ENCODE measurements at places on chromosomes 12 and 14.
A peak's percentile ranks its signal among the peaks of the same experiment; 100 is the strongest.

DNA sequence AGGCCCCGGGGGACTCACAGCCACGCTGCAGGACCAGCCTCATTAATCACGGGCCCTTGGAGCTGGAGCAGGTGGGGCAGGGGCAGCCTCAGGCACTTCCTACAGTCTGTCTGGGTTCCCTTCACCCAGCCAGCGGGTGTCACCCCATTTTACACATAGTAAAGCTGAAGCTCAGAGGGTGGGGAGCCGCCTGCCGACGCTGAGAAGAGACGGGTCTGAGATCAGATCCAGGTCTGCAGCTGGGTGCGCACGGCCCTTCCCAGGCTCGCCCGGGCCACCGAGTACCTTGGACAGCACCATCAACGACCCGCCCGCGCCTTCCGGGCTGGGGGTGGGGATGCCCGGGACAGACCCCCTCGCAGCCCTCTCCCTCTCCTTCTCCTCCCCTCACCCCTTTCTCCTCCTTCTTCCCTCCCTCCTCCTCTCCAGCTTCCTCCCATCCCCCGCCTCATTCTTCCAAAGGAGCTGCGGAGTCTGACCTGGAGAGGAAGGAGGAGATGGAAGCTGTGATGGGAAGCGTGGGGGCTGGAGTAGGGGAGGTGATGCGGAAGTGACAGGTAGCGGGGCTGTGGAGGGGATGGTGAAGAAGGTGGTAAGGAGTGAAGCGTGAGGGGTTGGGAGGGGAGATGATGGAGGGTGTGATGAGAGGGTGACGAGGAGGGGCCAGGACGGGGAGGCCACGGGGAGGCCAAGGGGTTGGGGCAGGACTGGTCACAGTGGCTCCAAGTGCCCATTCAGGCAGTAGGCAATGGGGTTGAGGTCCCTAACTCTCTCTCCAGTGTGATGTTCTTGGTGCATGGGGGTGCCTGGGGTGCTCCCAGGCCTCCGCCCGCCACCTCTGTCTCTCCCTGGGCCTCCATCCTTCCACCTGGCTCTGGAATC lies 8.8 kb downstream of the DTX1 start:
- no peak for DNase-seq

DNA sequence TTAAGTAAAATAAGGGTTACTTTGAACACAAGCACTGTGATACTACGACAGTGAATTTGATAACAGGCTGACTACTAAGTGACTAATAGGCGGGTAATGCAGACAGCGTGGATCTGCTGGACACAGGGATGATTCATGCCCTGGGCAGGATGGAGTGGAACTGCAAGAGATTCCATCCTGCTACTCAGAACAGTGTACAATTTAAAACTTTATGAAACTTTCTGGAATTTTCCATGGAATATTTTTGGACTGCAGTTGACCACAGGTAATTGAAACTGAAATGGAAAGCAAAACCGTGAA lies 46.0 kb downstream of the YEATS4 start:
- no peak for DNase-seq

DNA sequence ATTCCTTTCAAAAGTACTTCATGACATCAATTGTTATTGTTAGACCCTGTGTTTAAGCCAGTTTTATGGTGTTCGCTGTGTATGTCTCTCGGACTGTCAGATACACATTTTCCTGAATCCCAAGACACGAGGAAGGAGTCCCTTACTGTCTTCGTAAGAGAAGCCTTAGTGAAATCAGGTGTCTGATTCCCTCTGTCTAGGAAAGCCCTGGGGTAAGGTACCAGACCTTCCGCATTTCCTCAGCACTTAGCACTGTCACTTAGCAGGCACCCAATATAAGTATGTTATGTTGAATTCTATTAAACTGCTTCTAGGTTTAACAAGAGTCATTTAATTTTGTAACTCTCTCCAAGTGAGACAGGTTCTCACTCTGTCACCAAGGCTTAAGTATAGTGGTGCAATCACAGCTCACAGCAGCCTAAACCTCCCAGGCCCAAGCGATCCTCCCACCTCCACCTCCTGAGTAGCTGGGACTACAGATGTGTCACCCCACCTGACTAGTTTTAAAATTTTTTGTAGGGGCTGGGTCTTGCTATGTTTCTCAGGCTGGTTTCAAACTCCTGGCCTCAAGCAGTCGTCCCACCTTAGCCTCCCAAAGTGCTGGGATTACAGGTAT lies 111.0 kb downstream of the BBS10 start:
- DNase-seq, result no peak

DNA sequence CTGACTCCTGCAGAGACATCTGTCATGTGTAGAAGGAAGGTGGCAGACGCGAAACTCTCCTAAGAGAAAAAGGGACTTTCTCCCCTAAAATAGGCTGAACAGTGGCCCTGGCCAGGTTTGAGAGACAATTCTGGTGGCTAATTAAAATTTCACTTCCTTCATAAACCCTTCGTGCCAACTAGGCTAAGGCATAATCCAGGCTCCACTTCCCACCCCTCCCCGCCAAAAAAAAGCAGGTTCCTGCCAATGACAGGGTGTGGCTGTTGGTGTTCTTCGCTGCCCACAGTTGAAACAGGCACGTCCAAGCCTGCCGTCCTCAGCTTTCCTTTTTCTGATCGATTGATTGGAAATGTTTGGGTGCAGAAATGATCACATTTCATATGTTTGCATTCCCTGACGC lies 144.6 kb downstream of the GCH1 start:
- peak; percentile 55 for DNase-seq

- no peak for DNase-seq
These were observed 558 bp downstream of the TEX22 start for GRCh38 chr14:105398726-105399465.

- no peak for DNase-seq
These were observed 58.6 kb downstream of the GLT1D1 start for GRCh38 chr12:128911861-128912260.

- peak; percentile 81 for DNase-seq
These were observed 2.0 kb upstream of the LRP1-AS start for GRCh38 chr12:57149245-57149900.

- no peak for DNase-seq
These were observed 48.7 kb downstream of the DPF3 start for GRCh38 chr14:72845196-72845595.

- no peak for DNase-seq
These were observed 45.7 kb downstream of the EIF2S3B start for GRCh38 chr12:10551375-10551774.

GRCh38 chr14:45650754-45651153 lies 397.8 kb upstream of the MIS18BP1 start:
- DNase-seq, result no peak

- no peak for DNase-seq
These were observed 78.8 kb downstream of the ETV6 start for GRCh38 chr12:11728154-11728755.

- DNase-seq, result peak; percentile 86
These were observed 107.7 kb downstream of the ARF6 start for GRCh38 chr14:50000380-50001150.

DNA sequence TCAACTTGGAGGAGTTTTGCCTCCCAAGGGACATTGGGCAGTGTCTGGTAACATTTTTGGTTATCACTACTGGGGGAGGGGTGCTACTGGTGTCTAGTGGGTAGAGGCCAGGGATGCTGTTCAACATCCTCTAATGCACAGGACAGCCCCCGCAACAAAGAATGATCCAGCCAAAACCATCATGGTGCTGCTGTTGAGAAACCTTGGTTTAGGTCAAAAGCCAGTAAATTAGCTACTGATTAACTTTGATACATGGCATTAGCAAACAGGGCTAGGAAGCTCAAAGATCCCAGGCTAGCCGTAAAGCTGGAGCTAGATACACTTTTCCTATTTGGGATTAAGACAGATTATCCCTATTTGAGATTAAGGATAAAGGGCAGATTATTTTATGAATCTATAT lies 8.8 kb downstream of the ALKBH2 start:
- DNase-seq, result no peak

DNA sequence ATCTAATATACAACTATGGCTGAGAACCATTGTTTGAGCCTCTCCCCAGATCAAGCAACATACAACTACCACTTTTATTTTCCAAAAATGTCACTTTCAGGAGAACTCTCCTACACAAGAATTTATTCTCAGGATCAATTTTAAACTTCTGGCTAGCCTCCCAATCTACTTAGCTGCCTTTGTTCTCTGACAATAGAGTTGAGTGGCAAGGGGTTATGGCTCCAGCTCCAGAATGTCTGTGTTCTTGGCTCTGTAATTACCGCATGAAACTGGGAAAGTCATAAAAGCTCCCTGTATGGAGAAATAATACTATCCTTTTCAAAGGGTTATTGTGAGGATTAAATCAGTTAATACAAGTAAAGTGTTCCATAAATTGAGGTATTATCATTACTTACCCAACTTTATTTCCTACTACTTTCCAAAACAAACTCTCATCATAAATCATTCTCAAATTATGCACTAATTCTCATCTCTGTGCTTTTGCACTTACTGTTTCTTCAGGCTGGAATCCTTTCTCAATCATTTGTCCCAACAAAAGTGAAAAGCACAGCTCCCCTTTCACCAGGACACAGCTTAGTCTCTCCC lies 121.9 kb downstream of the GARIN6 start:
- no peak for DNase-seq

DNA sequence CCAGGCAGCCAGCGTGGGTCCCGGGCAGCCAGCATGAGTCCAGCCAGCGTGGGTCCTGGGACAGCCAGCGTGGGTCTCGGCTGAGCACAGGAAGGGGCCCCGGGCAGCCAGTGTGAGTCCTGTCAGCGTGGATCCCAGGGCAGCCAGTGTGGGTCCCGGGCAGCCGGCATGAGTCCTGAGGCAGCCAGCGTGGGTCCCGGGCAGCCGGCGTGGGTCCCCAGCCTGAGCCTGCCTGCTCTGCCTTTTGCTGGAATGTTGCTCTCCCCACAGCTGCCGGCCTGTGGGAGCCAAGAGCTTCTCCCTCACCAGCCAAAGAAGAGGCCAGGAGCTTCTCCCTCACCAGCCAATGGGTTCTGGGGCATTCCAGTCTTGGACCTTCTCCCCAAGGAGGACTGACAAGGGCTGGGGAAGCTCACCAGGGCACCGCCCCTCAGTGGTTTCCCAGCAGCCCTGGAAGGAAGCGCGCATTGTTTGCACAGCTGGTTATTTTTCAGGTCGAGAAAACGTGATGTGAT lies 15.0 kb upstream of the RFLNA start:
- DNase-seq, result no peak

DNA sequence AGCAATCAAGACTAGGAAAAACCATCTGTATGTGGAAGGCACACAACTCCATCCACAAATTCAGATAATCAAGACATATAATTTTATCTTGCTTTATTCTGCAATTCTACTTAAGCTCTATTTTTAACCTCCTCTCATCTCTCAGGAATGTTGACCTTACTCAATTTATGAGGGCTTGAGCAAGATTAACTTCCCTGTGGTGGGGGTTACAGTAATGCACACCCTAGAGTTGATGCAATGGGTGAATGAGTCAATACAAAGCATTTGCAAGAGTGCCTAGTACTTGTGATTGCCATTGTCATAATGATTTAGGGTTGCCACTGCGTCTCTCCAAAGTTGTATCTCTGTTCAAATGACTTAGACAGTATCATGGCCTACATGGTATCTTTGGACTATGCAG lies 1598.4 kb upstream of the TMEM132C start:
- DNase-seq, result no peak

- no peak for DNase-seq
These were observed 43.0 kb downstream of the SERPINA3 start for GRCh38 chr14:94655169-94655710.

GRCh38 chr14:22164616-22165015 lies 424.4 kb downstream of the DAD1 start:
- DNase-seq, result no peak

GRCh38 chr12:82857276-82857675 lies 170.6 kb downstream of the TMTC2 start:
- DNase-seq, result no peak

DNA sequence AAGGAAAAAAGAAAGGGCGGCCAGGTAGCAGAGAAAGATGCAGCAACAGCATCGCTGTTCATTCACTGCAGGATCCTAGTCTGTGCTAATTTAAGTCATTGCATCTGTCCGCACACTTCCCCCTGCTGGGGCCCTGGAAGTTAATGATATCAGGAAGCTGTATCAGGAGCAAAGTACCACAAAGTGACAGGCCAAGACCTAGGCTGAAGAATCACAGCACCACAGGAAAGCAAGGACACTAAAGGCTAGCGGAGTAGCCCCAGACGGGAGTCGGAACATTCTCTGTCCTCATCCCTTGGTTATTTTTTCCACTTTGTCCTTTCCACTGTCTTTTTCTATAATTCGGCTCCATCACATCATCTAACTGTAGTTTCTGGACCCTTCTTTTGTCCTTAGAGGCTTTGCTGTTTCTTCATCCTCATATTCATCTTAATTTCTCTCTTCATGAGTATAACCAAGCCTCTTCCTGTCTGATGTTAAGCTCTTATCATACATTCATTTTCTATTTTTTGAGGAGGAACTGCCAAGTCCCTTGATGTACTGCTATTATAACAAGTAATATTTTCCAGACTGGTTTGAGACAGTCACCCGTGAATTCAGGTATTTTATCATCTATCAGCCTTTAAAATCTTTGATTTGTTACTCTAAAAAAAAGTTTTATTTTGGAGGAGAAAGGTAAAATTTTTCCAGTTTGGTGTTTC lies 28.3 kb downstream of the DUSP16 start:
- no peak for DNase-seq

- no peak for DNase-seq
These were observed 1196.5 kb downstream of the GALC start for GRCh38 chr14:86796221-86797074.

- no peak for DNase-seq
These were observed 2.5 kb upstream of the PSMC1 start for GRCh38 chr14:90253826-90254225.

GRCh38 chr14:22314183-22314820 lies 274.7 kb downstream of the DAD1 start:
- DNase-seq, result no peak

GRCh38 chr12:83818881-83819280 lies 1093.7 kb downstream of the SLC6A15 start:
- DNase-seq, result no peak
